Lower lobe of right lung (tissue), 2 donors: ENCODE measurements at places on chromosomes 12 and 14. TPM values are rescaled to one million over a fixed set of nuclear protein-coding genes. Genes with fewer than 3 reads are reported as not detected.

DNA sequence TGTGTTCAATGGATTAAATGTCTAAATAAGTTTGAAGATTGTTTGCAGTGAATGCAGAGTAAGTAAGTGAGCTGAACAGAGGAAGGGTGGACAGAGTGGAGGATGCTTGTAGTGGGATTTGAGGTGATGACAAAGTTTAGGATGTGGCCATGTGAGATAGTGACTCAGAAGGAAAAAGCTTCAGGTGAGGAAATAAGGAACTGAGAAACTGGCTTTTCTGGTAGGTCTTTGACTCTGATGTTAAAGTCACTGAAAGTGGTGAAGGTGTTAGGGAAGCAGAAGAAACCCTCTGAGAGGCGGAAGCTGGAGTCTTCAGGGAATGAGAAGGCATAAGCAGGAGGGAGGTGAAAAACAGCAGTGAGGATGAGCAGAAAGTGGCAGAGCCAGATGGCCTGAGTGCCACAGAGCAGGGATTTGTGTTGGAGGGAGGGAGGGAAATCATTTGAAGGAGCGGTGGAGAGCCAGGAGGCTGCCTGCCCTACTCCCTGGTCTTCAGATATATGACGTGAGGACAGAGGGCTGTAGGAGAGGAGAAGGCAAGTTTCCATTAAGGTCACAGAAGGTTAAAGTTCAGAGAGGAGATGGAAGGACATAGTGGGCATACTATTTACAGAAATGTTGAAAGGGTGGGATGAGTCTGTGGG lies 24.8 kb downstream of the RGS6 start:
- H3K27me3 ChIP-seq, result no peaks in the 10 kb centered on the region
- no peaks in the 10 kb centered on the region for H3K36me3 ChIP-seq
- H3K27ac ChIP-seq, result no peak overlapping the region
- H3K4me1 ChIP-seq, result no peaks in the 10 kb centered on the region
- no peak for DNase-seq

- H3K27me3 ChIP-seq, result no peaks in the 10 kb centered on the region
- H3K36me3 ChIP-seq, result peaks cover 5% of the 10 kb centered on the region
- peaks cover 22% of the 10 kb centered on the region for H3K4me1 ChIP-seq
These were observed 134.3 kb downstream of the PLXNC1 start for GRCh38 chr12:94282675-94283074.

DNA sequence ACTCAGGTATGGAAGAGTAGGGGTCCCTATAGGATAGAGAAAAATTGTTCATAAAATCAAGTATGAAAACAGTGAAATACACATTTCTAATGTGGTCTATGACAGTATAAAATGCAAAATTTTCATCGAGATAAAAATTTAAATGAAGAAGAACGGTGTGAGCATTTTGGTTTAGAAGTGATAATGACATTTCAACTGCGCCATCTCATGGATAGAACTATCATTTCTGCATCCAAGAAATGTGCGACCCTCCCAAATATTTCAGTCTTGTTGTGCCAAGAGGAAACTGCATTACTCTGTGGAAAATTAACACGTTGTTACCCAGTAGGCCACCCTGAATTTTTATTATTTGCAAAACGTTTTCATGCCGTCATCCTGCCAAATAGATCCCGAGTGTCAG lies 108.8 kb downstream of the CRACR2A start:
- no peak overlapping the region for H3K27ac ChIP-seq
- no peaks in the 10 kb centered on the region for H3K4me1 ChIP-seq
- H3K36me3 ChIP-seq, result no peaks in the 10 kb centered on the region

SEC23A gene
- total RNA-seq, result 56.7 TPM

- H3K27ac ChIP-seq, result no peak overlapping the region
- DNase-seq, result no peak
- peaks cover 67% of the 10 kb centered on the region for H3K36me3 ChIP-seq
- H3K4me1 ChIP-seq, result peaks cover 22% of the 10 kb centered on the region
These were observed 3.8 kb upstream of the ACADS start for GRCh38 chr12:120721866-120722265.

LRTM2 gene
- total RNA-seq, result not detected

DNA sequence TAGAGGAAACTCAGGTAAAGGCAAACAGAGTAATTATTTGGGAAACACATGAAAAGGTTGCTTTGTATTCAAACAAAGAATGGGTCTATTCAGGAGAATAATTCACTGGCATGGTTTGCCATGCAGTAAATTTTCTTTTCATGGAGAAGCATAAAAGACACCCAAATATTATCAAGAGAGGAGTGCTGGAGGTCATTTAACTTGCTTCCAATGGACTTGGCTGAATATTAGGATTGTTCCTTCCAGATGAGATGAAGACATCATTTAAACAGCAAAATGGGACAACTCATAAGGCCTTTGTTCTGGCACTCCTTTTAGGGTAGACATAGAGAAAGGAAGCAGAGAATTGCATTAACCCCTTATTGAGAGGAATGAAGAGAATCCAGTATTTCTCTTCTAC lies 38.7 kb downstream of the WIF1 start:
- DNase-seq, result no peak
- no peaks in the 10 kb centered on the region for H3K4me1 ChIP-seq
- H3K27me3 ChIP-seq, result no peaks in the 10 kb centered on the region
- H3K27ac ChIP-seq, result no peak overlapping the region
- no peak overlapping the region for H3K4me3 ChIP-seq

GLT8D2 gene
- total RNA-seq, result 10.5 TPM
